ENCODE measurements at places on chromosomes 5 and 9. TPM values are rescaled to one million over a fixed set of nuclear protein-coding genes. Genes with fewer than 3 reads are reported as not detected.

Gene KLHL9
- 6.2 TPM for total RNA-seq

Gene FAM174A
- total RNA-seq = 9.9 TPM

DNA sequence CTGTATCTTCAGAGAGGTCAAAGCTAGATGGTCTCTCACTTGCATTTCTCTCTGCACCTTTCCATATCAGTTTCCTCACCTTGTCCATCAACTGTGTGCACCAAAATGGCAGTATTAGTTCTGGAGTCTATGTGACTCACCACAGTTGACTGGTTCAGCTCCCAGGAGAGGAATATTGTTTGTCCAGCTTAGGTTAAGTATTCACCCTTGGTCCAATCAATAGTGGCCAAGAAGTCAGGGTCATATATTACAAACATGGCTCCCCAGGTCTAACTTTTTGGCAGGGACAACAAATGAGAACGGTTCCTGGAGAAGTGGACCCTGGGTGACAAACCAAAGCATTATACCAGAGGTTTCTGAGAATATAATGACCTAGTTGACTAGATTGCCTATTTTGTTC lies 24.9 kb upstream of the CDC23 start:
- no peak for DNase-seq

GRCh38 chr9:135198144-135198543 lies 110.7 kb downstream of the OLFM1 start:
- no peak for DNase-seq
